ENCODE measurements at places on chromosomes 12 and 14.

DNA sequence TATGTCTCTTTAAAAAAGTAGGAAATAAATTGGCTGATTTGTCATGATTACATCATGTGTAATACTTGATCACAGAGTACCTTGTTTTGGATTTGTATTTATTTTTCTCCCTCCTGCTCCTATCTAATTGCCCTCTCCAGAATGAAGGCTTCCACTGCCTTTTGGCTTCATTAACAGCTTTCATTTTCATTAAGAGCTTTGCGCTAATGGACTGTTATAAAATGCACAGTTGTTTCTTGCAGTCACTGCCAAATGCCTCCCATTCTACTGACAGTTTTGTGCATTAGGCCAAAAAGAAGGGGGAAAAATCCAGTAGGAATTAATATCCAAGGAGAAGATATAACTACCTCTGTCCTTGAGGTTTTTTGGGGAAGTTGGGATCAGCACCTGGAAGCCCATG, 159.2 kb downstream of the NRXN3 start:
- peak; percentile 57 for DNase-seq

DNA sequence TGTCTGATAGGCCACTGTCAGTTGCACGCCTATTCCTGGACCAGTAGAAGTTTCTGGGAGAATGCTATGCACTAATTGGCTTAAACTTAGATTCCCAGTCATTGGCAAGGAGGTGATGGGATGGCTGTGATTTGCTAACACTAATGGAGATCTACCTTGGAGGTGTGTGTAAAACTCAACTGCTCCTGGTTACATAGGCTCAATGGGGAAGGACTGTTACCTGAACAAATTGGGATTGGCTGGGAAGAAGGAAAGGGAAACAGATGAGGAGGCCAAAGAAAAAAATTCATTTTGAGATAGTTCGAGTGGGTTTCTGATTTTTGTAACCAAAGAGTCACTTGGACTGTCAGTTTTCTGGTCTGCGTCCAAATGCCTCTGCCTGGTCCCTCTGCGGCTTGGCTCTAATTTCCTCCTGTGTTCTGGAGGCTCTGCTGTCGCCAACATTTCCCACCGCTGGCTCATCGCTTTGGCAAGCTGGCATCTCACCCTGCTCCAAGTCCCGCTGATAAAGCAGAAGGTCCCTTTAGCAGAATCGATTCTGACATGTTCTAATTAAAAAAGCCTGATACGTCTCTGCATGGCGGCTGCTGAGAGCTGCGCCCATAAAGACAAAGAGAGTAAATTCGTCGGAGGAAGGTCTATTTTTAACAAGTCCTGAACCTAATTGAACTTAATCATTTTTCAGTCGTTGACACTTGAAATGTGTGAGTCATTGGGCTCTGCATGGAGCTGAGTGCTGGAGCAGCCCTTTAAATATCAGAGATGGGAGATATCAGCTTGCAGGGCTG, 2.0 kb upstream of the CCDC63 start:
- DNase-seq: peak; percentile 53

- no peak for DNase-seq
These were observed 182.2 kb upstream of the CRY1 start for GRCh38 chr12:107275530-107275929.

DNA sequence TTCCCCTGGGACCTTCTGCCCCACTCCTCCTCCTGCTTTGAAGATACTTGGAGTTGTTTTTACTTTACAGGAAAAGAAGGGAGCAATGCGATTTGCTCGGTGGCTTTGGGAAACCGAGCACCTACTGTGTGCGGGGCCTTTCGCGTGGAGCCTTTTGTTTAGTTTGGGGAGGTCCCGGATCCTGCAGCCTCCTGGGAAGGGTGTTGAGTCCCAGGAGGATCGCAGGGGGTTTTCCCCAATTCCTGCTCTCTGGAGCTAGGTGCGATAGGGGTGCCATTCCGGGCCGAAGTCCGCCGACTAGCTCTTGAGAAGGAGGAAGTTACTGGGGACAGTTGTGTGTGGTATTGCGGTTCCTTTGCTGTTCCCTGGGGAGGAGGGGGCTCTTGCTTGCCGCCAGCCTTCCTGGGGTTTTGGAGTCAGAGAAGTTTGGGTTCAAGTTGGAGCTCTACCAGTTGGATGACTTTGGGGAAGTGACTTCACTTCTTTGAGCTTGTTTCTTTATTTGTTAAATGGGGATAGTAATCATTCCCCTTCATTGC, 1.1 kb downstream of the BRI3BP start:
- no peak for DNase-seq

- peak; percentile 45 for DNase-seq
These were observed 26.8 kb downstream of the CORO1C start for GRCh38 chr12:108704527-108704926.

DNA sequence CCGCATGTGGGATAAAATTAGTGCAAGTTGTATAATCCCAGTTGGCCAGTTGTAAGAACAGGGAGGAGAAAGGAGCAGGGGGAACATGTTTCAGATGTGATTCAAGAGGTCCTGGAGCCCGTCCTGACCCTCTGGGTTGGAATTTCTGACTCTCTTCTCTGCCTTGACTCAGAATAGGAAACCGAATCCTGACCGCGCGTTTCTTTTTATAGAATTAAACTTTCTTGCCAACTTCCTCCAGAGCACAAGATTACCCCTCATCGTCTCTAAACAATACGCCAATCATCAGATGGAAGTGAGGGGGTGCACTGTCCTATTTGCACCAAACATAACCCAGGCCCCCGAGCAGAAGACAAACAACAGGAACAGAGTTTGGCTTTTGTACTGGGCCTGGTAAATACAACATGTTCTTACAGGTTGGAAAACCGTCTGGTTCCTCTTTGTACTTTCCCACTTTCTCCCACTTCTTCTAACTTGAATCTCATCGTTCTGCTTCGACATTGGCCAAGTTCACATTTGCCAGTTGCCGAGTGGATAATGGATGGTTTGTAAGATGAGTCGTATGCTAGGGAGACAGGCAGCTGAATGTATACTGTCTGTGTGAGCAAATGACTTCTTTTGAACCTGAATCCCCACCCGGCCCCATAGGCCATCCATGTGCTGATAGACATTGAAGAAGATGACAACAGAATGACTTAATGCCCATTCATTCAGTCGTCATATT, 42.6 kb upstream of the MED13L start:
- no peak for DNase-seq

DNA sequence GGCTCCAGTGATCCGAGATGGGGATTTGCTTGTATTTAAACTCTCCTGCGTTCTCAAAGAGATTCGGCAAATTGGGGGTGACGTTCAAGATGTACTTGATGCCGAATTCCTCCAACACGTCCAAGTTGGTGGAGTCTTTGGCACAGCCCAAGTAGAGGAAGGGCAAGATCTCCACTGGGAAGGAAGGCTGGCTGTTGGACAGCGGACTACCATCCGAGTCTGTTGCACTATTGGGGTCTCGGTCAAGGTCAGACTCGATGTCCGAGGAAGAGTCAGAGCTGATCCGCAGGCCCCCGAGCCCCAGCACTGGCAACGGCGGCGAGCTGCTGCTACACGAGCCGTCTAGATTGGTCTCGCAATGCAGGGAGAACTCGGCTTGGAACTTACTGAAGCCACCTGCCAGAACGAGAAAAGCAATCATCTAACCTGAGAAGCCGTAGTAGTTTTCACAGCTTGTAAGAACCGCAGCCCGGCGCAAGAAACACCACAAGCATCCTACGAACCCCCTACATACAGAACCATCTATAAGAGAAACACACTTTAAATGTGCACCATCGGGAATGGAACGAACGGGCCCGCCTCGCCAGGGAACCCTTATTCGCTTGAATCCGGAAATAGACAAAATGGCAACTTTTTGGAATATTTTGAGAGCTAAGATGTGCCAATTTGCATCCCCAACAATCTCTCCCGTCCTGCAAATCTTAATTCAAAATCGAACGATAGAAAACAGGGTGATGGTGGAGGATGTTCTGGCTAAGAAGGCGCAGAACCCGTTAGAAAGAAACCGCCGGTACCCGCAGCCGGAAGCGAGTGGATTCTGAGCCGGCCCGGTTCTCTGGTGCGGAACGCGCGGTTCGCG, 1.4 kb downstream of the DUSP6 start:
- DNase-seq: peak; percentile 62

- no peak for DNase-seq
These were observed 698.8 kb upstream of the LMO3 start for GRCh38 chr12:17304503-17305347.

GRCh38 chr12:3187846-3188770, 110.9 kb downstream of the TSPAN9 start:
- peak; percentile 85 for DNase-seq

DNA sequence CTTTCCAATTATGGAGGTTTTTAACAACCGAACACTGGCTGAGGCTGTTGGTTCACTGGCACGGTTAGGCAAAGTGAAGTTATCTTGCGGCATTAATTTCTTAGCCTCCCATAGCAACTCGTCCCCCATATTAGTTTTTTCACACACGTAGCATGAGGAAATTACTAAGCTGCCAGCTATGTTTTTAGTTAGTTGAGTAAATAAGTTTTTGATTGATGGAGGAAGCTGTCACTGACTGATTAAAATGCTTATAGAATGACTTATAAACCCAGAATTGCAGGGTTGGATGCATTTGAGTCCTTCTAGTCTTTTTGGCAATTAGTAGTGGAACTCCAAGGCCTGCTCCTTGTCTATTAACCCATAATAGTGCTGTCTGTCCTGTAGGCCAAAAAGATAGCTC, 97.1 kb downstream of the ALG10 start:
- no peak for DNase-seq

GRCh38 chr14:76883447-76883846, 57.2 kb downstream of the LRRC74A start:
- no peak for DNase-seq

All from NCI-H1417 (cell line).